H1 (cell line): ENCODE measurements at places on chromosomes 13 and 19. TPM values are rescaled to one million over a fixed set of nuclear protein-coding genes. Genes with fewer than 3 reads are reported as not detected.

Gene IGFL1
- total RNA-seq: not detected in 2 replicates

Gene ERICH4
- not detected in 2 replicates for total RNA-seq

Gene KCNC3
- 7.2 and 8.5 TPM in 2 replicates for total RNA-seq

Gene TMEM86B
- 2.0 and 2.1 TPM in 2 replicates for total RNA-seq

Gene ABHD13
- 6.1 and 6.6 TPM in 2 replicates for total RNA-seq

Gene VSTM1
- total RNA-seq: 0.65 TPM in 1 of 2 replicates, not detected in the other

Gene OR7A5
- total RNA-seq: not detected in 2 replicates

Gene INSR
- total RNA-seq: 48.7 and 51.0 TPM in 2 replicates

Gene TPTE2
- total RNA-seq: not detected in 2 replicates

Gene ZNF154
- 9.5 and 11.6 TPM in 2 replicates for total RNA-seq

Gene FPR1
- total RNA-seq: not detected in 2 replicates

Gene B3GNT3
- 1.5 and 1.8 TPM in 2 replicates for total RNA-seq

Gene ZFP30
- total RNA-seq: 6.1 and 8.7 TPM in 2 replicates

Gene ZNF492
- total RNA-seq: not detected in 2 replicates

Gene KLK3
- total RNA-seq: not detected in 2 replicates

Gene EDNRB
- total RNA-seq: 67.6 and 73.2 TPM in 2 replicates

Gene PPM1N
- 11.0 and 12.2 TPM in 2 replicates for total RNA-seq

Gene DPF1
- total RNA-seq: 15.2 and 15.6 TPM in 2 replicates

Gene CEACAM3
- total RNA-seq: not detected in 2 replicates
